Inflammatory macrophage (primary cell): ENCODE measurements at places on chromosomes 16 and 17.

DNA sequence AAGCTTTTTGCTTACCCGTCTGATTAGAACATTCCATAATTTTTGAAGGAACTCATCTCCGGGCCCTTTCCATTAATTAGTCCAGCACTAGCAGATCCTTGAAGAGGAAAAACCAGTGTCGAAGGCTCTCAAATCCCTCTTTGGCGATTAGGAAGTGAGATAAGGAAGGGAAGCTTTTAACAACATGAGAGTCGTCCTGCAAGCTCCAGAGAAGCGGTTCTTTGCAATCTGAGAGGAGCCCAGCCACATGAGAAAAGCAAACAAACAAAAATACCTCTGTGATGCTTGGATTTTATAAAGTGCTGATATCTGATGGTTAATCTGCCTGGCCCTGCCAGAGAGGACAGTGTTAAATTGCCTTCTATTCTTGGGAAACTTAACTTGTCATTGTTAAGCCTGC is 339.8 kb upstream of the SALL1 start:
- DNase-seq = no peak

GRCh38 chr17:6254036-6254435 is 180.9 kb downstream of the AIPL1 start:
- DNase-seq = no peak

DNA sequence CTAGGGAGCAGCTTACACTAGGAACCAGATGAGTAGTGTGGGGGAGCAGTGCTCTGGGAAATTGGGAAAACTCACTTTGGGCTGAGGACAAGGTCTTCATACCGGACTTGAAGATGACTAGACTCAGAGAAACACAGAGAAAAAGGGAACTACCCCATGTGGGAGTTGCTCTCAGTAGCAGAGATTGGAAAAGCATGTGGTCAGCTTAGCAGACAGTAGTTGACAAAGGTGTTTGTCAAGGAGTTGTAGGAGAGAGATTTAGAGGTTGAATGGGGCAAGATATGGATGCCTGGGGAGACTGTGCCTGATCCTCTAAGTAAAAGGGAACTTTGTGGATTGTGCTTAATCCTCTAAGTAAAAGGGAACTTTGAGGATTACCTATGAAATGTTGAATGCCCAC is 194.5 kb upstream of the COX10 start:
- DNase-seq = peak; percentile 14

DNA sequence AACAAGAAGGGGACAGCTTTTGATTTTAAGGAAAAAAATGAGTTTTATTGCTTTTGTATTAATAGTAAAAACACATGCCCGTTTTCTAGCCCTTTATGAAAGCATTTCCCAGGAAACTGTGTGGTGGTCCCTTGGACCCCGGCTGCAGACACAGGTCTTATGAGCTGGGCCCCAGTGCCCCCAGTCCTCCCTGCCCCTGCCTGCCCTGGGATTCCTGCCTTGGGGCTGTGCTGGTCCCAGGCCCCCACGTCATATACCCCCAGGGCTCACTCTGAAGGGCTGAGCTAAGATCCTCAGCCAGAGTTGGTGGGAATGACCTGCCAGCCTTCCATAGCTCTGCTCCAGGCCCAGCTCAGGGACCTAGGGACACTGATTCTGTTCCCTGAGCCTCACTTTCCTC is 30.8 kb downstream of the GINS2 start:
- no peak for DNase-seq

GRCh38 chr16:46787909-46788308 is 39.8 kb upstream of the MYLK3 start:
- peak; percentile 81 for DNase-seq

GRCh38 chr16:89522287-89522686 is 14.1 kb downstream of the SPG7 start:
- no peak for DNase-seq

GRCh38 chr16:46549477-46549876 is 71.7 kb downstream of the SHCBP1 start:
- DNase-seq = no peak

GRCh38 chr16:31860508-31860907 is 13.1 kb upstream of the ZNF267 start:
- no peak for DNase-seq

DNA sequence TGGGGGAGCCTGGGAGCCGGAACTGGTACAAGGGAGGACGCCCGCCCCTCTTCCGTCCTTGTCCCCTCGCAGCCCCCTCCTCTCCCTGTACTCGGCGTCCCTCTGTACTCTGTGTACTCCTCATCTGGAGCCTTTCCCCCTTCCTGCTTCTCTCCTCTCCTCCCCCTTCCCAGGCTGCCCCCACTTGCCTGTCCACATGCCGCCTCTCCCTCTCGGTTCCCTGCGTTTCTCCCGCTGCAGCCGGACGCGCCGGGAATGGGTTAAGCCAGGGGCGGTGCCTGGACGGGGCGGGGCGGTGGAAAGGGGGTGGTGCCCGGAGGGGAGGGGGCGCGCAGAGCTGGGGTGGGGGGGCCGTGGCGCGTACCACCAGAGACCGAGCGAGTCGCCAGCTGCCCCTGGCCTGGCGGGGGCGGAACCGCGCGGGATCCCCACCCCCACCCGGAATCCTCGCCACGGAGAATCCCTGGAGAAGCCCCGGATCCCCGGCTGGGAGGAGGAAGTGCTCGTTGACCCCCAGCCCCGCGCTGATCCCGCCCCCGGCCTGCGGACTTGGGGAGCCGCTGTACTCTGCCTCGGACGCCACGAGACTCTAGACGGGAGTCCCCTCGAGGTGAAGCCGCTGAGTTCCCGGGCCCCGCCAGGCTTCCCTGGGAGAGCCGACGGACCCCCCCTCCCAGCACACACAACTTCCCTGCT is 22.6 kb downstream of the GJD3 start:
- DNase-seq = peak; percentile 66

DNA sequence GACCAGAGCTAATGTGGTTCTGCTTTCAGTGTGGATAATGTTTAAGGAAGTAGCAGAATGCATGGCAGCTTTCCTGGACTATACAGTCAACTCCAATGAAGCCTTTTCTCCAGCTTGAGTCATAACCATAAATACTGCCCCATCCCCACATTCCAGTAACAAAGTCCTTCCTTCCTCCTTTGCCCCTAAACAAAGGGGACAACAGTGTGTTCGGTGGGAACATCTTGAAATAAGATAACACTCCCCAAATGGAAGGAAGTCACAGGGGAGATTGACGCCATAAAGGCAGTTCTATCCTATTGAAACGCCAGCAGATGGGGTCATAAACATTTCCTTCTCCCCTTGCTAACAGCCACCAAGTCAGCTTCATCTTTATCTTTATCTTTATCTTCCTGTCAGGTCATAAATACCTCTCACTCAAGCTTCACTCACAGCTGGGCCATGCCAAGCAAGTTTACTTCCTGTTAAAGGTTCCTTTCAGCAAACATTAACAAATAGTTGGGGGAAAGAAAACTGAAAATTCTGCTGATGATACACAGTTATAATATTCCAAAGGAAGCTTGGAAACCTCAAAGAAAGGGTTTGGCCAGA is 136.7 kb downstream of the SNX11 start:
- peak; percentile 42 for DNase-seq

GRCh38 chr16:17944345-17944744 is 392.2 kb downstream of the NPIPA8 start:
- no peak for DNase-seq

- no peak for DNase-seq
Observed at GRCh38 chr17:54029986-54030385, 207.3 kb downstream of the KIF2B start.

DNA sequence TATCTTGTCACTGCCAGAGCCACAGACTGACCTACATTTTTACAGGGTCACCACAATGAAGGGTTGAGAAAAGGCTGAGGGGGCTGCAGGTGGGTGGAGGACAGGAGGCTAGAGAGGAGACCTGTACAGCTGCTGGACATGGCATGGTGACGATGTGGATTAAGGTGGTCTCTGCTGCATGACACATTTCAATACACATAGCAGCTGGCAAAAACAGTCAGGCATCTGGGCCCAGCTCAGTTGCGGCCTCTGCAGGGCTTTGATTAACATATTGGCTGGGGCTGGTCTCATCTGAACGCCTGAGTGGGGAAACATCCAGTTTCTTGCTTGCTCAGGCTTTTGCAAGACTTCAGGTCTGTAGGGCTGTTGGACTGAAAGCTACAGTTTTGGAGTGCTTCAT is 265.4 kb upstream of the FOXF1 start:
- no peak for DNase-seq

- no peak for DNase-seq
Observed at GRCh38 chr17:75634754-75635609, 1.7 kb downstream of the SMIM5 start.

DNA sequence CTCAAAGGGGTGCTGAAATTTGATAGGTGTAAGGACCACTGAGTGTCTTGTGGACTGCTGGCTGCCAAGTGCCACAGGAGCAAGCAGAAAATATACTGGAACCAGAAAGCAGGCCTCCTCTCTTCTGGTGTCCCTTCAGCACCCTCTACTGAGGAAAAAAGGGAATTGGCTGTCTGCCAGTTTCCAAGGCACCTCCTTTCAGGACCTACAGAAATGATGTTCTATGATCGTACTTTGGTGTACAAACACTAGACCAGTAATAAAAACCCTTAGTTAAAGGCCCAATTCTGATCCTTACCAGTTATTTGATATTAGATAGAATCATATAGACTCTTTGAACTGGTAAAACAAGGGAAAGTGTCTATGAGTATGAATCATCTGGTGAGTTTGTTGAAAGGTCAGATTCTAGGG is 35.8 kb upstream of the BCAS3 start:
- DNase-seq = peak; percentile 84

- no peak for DNase-seq
Observed at GRCh38 chr16:56462064-56462796, 10.9 kb downstream of the OGFOD1 start.

GRCh38 chr17:2192367-2193057 is 111.1 kb downstream of the SMG6 start:
- DNase-seq = peak; percentile 6

DNA sequence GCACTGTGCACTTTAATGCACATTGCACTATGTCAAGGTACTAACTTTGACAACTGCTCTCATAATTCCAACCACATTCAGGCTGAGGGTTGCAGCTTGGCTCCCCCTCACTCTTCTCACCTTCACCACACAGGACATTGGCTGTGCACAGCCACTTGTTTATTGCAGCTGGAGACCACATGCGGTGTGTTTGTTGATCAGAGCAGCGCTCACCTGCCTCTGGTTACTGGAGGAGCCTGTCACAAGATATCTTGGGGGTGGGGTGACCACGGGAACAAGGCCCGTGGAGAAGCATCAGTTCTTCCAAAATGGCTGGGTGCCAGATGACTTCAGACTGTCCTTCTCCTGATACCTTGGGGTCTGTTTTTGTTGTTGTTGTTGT is 10.6 kb upstream of the CCL5 start:
- no peak for DNase-seq

DNA sequence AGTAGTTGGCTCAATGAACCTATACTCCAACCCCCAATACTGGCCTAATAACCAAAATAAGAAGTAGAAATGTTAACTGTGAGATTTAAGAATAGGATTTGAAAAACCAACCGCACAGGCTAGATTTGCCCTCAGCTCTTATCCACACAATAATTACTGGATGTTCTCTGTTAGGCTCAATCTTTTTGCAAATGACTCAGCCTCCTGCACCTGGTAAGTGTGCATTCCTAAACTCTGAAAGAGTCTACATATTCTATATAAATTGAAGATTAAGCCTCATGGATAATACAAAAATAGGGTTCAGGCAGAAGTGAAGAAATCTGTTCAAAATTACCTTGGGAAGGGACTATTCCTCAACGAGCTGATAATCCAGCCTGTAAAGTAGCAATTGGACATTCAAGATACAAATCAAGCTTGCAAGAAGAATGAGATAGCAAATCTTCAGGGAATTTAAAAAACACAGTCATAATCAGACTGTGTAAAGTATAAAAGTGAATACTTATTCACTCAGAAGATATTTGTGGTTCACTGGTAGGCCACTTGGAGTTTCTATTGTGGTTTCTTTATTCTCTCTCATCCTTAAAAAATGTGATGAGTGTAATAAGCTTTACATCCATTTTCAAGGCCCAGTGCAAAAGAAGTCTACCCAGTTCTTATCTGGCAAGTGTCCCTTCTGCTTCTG is 931.9 kb upstream of the SOX9 start:
- DNase-seq = no peak

GRCh38 chr17:72613806-72614292 is 478.6 kb downstream of the SLC39A11 start:
- peak; percentile 51 for DNase-seq

DNA sequence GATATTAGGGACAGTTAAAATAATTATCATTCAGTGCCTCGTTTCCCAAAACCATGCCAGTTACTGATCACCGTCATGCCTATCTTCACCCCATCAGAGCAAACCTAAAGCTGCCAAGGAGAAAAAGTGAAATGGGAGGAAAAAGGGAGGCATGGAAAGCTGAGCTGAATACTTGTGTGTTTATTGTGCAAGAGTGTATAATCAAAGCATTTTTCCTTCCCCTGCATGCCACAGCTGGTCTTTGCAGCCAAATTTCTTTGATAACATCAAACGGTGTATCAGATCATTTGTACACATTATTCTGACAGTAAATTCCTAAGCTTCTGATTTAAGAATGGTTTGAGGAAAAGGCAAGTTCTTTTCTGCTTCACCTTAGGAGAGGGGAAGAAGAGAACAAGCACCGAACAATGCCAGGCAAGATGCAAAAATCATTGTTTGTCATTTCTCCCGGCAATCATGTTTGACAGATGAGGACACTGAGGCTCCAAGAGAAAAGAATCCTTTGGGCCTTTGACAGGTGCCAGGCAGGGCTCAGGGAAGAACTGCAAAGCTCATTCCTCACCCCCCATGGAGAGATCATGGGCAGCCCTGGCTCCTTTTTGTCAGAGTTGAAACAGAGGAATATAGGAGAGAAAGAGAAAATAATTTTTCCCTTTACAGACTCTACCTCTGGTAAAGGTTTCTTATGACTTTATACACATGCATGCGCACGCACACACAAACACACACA is 51.4 kb upstream of the ARHGAP44 start:
- no peak for DNase-seq

GRCh38 chr16:2085669-2086068 is 37.9 kb downstream of the TSC2 start:
- DNase-seq = no peak

DNA sequence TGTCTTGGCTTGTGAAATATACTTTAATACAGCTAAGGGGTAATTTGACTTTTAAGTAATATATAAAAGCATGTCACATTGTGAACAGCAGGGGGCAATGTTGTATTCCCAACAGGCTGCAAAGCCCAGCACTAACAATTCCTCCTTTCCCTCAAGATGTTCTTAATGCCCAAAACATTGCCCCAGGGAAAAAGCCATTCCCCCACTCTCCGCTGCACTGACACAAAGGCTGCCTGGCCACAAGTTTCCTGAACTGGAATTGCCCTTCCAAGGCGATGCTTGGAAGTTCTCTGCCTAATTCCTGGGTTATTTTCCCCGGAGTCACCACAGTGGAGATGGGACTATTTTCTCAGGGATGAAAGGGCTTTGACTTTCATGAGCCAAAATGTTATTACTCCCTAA is 27.2 kb downstream of the CLEC16A start:
- DNase-seq = peak; percentile 60

DNA sequence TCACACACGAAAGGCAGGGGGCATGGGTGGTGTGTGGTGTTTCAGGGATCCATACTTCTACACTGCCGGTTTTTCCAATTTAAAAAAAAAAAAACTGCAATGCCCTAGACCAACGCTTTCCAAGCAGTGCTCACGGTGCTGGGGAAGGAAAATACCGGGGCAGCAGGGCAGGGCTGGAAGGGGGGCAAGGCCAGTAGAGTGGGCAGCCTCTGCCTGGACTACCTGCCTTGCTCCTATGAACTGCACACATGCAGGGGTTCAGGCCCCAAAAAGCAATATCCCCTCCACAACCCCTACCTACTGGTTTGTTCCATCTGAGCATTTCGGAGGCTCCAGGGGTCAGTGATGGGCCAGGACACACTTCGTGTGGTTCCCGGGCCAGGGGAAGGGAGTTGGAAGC is 29.4 kb downstream of the RPH3AL start:
- no peak for DNase-seq

GRCh38 chr16:29986231-29986630 is 9.2 kb downstream of the HIRIP3 start:
- DNase-seq = no peak
